ENCODE measurements at places on chromosomes 6 and 20.

DNA sequence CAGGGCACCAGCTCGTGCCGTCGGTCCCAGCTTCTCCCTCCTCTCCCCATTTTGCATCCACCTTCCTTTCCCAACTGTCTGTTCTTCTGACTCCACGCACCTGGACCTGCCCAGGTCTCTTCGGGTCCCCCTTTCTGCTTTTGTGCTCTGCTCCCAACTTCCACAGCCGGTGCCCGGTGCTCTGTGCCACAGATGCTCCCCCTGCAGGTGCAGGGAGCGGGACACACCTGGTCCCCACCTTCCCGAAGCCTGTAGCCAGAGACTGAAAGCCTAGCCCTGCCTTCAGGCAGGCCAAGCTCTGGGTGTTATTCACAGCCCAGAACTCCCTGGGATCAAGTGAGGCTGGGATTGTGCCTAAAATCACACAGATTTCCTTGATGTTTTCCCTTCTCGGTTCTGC, 24.6 kb upstream of the BMP7 start:
- no peak for DNase-seq

DNA sequence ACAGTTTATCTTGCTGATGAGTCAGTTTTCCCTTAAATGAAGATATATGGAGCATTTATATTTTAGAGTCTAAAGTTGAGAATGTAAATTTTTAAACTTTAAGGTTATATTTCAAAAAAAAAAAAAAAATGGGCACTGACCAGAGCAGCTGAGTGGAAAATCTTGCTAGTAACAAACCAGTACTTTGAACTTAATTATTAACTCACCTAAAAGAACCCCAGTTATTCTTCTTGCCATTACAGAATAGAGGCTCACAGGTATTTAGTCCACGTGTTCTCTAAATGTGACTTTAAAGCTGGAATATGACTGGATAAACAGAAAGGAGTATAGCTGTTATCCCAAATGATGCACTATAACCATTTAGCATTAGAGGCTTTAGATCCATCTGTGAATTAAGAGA, 178.4 kb downstream of the COL9A1 start:
- DNase-seq: no peak

- DNase-seq: no peak
Measured at GRCh38 chr6:27545271-27546046, 72.6 kb upstream of the ZNF184 start.

DNA sequence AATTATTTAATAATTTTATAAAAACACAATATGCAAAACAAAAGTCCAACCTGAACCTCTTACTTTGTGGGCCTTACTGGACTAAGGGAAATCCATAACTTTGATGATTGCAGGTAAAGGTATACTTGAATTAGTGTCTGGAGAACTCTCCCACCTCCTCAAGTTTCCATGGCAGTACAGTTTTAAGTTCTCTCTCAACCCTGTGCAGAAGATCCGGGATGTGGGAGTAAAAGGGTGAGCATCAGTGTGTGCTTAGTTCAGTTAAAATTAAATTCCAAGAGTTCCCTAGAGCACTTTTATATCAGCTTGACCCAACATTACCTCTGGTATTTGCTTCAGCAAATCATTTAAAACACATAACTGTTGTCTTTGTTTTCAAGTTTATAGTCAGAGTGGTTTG, 47.5 kb downstream of the RIMS1 start:
- no peak for DNase-seq

GRCh38 chr6:105097288-105097687, 82.5 kb downstream of the POPDC3 start:
- DNase-seq: no peak

GRCh38 chr6:125323376-125323775, 21.6 kb upstream of the HDDC2 start:
- DNase-seq: no peak

DNA sequence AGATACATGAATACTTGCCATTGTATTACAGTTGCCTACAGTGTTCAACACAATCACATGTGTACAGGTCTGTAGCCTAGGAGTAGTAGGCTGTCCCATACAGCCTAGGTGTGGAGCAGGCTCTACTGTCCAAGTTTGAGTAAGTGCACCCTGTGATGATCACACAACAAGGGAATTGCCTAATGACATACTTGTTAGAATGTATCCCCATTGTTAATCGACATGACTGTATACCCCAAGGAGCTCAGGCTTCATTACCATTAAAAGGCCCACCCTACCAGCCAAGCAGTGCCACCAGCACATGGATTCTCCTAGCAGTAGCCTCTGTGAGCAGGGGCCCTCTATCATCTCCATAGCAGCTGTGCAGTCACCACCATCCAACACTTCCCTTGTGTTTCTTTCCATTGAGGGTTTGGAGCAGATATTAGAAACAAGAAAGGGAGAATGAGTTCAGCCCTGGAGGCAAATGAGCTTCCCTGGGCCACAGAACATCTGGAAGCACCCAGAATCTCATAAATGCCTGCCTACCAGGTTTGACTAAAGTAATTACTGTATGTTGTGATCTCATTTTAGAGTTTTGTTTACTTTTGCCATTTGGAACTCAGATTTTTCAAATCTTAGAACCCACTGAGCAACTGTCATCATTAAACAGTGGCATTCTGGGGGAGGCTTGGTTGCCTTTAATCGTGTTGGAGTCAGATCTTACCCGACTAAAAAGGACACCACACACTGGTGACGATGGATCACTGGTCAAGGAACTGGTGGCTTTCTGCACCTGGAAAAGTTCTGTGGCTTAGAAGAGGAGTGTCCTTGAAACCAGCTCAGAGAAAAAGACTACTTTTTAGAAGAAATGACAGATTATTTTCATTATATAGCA, 104.9 kb downstream of the TULP4 start:
- DNase-seq: no peak

GRCh38 chr6:165401092-165401491, 91.7 kb upstream of the C6orf118 start:
- no peak for DNase-seq
